ENCODE measurements at places on chromosomes 2 and 18. TPM values are rescaled to one million over a fixed set of nuclear protein-coding genes. Genes with fewer than 3 reads are reported as not detected.

DNA sequence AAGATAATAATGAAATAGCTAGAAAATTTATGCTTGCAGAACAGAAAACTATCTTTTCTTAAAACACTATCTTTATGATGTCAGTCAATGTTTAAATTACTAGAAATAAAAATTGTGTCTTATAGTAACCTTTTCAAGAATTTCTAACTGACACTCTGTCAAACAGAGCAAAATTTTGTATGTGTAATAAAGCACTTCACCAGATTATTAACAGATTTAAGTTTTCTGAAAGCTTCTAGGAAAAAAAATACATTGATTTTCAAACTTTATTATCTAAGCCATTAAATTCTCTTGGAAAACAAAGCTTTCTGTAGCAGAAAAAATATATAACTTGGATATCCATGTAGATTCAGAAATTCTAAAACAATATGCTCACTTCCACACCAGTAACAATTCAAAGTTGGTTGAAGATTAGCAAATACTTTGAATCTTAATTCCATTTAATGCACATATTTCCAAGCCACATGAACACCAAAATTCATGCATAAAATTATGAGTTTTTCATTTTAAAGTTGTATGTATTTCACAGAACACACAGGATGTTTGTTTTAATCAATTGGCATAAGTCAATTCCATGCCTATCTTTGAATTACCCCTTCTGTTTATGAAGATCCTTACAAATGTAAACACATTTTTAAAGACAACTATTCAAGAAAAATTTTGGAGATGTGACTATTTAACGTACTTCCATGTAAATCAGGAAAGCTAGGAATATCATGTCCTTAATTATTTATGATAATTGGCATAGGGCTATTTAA, 19.9 kb downstream of the FN1 start:
- DNase-seq = no peak

GRCh38 chr2:177207101-177207500, 5.5 kb upstream of the HNRNPA3 start:
- no peak for DNase-seq

DNA sequence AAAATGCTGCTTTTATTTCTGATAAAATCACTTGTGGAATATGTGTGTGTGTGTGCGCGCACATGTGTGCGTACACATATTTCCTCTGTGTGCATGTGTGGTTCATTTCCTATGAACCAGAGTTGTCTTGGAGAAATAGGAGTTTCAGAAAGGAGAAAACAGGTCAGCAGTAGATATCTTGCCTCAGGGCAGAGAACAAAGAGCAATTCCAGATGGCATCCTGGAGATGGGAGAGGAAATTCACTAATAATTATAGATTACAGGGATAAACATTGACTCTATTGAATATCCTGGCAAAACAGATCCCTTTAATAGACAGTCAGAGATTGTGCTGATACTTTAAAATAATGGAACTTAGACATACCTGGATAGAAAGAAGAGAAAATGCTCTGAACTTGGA, 298.0 kb downstream of the TRIB2 start:
- DNase-seq = no peak

DNA sequence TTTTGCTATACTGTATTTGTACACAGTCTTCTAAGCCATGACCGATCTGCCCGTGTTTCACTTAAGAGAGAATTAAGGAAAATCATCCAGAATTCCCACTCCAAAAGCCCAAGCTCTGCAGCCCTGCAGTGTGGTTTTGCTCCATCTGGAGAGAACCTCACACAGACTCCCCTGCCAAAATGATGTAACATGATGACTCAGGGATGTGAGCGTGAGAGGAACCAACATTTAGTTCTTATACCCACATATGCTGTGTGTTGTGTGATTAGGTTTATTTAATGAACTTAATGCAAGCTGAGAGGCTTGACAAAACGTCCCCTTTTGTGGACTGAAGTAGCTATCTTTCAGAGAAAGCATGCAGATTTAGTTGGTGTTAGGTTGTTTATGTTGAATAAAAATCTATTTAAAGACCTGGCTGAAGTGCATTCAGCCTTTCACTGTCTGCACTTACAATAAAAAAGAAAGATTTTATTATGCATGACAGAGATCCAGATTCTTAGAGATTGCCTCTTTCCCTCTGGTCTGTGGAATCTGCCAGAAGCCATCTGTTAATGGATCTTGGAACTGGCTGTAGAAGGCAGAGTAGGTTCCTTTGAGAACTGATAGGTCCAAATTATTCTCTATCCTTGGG, 6.3 kb downstream of the RAB12 start:
- peak; percentile 66 for DNase-seq

DNA sequence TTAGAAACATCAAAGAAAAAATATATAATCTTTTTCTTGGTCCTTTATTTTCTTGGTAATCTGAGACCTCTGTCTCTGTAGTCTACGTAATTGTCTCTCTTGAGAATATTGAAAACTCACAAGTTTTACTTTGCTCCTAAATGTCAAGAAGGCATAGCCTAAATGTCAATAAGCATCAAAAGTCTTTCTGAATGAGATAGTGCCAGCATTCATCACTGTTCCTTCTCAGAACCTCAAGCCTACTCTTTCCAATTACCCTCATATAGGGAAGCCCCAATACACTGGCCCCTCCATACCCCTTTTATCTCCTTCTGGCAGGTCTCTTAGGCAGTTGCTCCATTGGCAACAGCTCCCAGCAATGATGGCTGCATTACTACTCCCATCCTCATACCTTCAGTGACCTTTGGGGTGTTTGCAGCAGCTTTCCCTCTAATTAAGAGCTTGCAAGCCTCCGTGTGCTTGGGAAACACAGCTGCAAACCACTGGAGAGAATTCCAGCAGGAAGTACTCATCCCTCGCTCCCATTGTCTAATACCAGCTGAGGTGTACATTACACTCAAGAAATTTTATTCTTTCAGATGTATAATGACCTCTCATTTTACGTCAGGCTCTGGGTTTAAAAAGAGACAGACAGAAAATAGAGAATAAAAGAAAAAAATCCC, 95.8 kb downstream of the KYNU start:
- DNase-seq = no peak

DNA sequence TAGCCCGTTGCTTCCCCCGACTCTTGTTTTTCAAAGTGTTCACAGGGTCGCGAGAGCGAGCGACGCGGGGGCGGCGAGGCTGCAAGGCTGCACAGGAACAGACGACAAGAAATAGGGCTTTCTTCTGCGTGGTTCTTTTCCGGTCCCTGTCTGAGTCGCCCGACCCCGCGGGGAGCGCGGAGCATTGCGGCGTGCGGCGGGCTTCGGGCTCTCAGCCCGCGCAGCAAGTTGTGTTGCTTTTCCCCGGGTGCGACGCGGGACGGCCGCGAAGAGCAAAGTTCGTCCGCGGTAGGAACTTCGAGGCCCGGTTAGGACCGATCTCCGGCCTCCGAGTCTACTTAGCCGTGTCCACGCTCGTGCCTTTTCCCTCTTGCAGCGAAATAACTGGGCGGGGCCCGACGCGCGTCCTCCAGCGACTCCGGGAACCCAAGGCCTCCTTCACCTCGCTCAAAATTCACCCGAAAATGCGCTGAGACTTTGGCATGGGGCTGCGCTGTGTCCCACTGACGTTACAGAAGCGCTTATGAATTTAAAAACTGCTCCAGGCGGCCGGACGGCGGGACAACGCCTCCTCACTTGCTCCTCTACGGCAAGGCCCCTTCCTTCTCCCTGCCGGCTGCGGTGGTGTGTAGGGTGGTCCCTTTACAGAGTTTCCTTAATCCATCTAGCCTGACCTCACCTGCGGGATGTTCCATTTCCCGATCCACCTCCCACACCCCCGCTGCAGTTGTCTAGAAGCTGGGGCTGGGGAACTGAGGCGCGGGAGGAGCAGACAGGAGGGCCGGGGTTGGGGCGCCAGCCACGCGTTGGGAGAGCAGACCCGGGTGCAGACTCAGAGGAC, 1.5 kb upstream of the BCL2L11 start:
- peak; percentile 48 for DNase-seq

Gene ABCG5
- total RNA-seq = 3.8 TPM

Gene SLC4A3
- total RNA-seq = 1.8 TPM

Data from hepatocyte (in vitro differentiated cells).